ENCODE measurements at places on chromosomes 12 and 14.
A peak's percentile ranks its signal among the peaks of the same experiment; 100 is the strongest.

- peak; percentile 80 for DNase-seq
These were observed 283.3 kb upstream of the PWP1 start for GRCh38 chr12:107402041-107403022.

DNA sequence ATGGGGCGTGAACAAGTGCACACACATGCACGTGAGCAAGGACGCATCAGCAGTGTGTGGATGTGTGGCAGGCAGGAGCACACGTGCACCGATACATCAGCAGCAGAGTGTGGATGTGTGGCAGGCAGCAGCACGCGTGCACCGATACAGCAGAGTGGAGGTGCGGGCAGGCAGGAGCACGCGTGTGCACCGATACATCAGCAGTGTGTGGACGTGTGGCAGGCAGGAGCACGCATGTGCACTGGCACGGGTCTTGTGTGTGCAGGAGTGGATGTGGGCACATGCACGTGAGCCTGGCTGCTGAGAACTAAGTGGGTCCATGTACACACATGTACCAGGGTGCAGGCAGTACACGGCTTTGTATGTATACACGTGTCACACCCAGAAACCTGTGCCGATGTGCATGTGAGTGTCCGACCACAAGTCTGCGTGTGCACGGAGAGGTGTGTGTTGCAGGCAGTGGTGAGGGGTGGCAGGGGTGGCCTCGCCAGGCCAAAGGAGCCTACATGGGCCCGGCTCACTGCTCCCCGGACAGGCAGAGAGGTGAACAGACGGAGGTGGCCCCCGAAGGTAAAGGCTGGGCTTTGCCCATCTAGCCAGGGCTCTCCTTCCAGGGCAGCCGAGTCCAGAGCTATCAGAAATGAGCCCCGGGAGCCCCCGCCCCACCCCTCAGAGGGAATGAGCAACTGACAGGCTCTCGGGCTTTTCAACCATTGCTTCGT, 53.9 kb downstream of the RFLNA start:
- no peak for DNase-seq

DNA sequence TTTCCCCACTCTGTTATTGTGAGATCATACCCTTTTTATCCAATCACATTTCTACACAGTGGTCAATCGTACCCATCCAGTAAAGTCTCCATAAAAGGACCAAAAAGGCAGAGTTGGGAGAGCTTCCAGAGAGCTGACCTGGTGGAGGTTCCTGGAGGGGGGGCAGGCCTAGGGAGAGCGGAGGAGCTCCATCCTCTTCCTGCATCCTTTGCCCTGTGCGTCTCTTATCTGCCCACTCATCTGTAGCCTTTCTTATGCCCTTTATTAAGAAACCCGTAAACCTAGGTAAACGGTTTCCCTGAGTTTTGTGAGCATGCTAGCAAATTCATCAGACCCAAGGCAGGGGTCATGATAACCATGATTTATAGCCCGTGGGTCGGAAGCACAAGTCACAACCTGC, 26.2 kb downstream of the EVL start:
- DNase-seq: no peak

DNA sequence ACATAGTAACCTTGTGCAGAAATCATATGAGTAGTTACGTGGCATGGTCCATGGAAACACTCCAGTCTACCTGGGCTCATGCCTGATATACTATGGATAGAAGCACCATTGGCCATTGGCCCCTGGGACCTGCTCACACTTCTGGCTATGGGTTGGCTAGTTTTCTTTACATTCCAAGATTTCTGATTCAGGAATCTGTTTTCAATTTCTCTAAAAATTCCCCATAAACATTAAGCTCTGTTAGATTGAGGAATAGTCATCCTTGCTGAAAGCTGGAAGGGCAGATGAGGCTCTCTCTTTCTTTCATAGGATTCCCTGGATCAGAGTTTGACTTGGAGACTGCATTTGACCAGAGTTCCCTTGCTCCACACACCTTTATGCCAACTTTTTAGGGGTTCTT, 37.3 kb upstream of the RAP1B start:
- DNase-seq: no peak

- no peak for DNase-seq
These were observed 42.3 kb downstream of the BCL11B start for GRCh38 chr14:99229654-99230207.

GRCh38 chr12:65500091-65500900, 221.8 kb downstream of the MSRB3 start:
- peak; percentile 31 for DNase-seq

DNA sequence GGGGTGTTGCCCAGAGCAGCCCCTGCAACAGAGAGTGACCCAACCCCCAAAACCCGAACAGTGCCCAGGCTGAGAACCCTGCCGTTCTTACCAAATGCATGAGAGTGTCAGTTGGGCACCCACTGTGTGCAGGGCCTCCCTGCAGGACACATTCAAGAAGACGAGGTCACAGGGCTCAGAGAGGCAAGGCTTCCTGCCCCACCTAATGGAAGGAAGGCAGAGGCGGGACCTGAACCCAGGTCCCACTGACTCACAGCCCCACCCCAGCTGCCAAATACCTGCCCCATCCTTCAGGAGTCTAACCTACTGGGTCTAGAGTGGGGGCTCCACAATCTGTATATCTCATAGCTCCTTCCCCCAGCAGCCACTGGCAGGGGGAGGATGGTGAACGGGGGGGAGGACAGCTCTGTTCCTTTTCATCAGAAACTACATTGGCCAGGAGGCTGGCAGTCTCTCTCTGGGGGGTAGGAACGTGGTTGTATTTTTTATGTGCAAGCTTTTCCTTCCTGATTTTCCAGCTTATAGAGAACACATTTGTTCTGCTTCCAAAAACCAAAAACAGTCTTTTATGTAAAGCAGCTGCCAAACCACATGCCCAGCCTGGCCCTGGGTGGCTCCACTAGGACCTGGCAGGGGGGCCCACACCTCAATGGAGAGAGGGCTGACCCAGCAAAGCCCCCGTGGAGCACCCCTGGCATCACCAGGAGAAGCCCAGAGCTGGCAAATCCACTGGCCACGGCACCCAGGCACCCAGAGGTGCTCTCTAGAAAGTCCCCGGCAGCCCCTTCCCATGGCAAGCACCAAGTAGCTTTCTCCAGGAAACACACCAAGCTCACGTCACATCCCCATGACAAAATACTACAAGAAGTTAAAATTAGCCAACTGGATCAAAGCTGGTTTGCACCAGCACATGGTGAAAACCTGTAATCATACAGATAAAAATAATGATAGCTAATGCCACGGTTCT, 17.0 kb downstream of the NCOR2 start:
- no peak for DNase-seq

GRCh38 chr12:110780448-110780847, 37.8 kb upstream of the PPP1CC start:
- DNase-seq: no peak

- DNase-seq: peak; percentile 58
These were observed 43.6 kb upstream of the APPL2 start for GRCh38 chr12:105279460-105280056.

Measured in ecto neural progenitor cell (in vitro differentiated cells).